NCI-H1105 (cell line): ENCODE measurements at places on chromosomes 11 and 22.

DNA sequence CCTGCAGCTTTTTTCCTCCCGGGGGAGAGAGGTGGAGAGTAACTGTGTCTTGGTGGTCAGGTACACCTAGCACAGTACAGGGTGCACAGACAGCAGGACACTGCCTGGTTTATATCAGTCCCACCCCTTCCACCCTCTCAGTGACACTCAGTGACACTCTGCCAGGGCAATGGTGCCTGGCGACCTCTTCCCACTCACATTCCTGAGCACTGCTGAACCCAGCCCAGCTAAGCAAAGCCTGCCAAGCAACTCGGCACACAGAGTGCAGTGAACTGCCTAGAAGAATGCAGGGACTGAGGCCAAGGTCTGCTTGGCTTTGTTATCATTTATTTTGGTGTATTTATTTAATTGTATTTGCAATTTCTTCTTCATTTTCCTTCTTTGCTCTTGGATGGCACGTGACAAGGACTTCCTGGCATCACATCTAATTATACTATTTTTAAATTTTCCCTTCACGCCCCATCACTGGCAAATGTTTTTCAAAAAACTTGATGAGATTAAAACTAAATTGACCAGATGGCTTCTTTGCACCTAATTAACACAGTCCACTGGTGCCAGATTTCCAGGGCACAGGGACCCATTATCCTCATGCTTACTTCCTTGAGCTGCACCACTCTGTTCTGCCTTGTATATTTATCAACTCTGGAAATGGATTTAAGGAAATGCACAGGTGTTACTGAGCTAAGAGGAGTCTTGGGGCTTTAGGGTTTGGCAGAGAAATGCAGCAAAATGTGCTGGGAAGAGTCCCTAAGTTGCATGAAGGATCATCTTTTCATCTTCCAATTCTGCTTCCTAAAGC, 205.6 kb downstream of the ADAMTS15 start:
- no peak for DNase-seq

DNA sequence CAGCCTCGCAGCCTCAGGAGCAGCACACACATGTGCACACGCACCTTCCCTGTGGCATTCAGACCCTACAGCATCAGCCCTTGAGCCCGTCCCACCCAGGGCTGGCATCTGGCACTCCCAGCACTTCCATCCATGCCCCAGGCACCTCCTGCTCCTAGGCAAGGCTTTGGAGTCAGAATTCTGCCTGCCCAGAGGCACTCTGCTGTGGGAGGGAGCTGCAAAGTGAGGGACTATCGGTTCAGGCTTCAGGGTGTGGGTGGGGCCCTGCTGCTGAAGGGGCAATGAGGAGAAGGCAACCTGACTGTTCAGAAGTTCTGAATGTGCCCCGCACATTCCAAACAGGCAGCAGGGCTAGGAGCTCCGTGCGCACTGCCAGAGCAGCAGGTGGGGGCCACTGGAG, 39.7 kb downstream of the NECTIN1 start:
- DNase-seq, result no peak

DNA sequence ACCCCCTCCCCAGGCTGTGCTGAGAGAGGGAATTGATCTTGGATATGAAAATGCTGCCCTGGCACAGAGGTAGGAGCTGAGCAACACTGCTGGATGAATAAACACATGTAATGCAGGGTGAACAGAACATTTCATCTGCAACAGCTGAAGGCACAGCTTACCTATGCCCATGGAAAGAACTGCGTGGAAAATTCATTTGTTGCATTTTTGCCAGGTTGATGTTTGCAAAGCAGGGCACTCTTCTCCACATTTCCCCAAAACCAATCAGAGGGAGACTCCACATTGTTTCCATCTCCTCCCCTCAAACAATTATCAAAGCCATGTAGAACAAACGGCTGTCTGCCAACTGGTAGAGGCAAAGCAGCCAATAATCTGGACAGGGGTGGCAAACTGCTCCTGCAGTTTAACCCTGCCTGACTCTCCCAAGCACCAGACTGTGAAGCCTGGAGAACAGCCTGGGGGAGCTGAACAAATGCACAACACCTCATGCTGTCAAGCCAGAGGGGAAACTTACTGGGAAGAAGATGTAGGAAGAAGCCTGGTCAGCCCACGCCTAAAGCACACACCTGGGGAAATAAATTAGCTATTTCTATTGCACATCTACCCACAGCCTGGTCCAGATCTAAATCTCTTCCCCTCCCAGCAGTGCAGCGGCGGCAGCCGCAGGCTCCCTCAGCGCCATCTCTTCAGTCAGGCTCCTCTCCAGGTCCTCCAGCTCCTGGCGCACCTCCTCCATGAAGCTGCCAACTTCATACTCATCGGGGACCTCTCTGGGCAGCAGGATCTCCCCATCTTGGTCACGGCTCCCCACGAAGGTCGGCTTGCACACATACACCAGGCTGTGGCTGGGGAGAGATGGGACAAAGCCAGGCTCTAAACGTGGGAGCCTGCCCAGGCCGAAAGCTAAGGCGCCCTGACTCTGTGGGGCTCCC, 44.3 kb downstream of the DKK3 start:
- no peak for DNase-seq

- DNase-seq, result no peak
These were observed 12.2 kb downstream of the SFI1 start for GRCh38 chr22:31508536-31508935.

- no peak for DNase-seq
These were observed 14.0 kb upstream of the PAX6 start for GRCh38 chr11:31824879-31825837.

DNA sequence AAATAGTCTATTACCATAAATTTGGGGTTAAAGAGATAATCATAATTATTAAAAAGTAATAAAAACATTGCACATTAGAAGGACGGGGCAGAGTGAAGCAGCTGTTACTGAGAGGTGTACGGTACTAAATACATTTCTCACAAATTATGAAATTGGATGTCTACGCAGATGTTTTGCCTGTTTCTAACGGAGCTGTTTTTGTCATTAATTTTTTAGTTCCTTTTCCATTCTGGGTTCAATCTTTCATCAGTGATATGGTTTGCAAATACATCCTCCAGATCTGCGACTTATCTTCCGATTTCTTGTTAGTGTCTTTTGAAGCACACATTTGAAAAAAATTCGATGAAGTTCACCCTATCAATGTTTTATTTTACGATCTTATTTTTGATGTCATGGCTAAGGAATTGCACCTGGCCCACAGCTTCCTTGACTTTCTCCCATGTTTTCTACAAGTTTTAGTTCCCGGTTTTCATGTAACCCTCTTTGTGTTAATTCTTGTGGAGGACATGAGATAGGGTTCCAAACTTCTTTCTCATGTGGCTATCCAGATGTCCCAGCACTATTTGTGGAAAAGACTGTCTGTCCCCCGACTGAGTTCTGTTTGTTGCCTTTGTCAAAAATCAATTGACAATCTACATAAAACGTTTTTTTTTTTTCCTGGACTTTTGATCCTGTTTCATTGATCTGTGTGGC, 21.3 kb upstream of the KRTAP5-6 start:
- DNase-seq, result no peak

DNA sequence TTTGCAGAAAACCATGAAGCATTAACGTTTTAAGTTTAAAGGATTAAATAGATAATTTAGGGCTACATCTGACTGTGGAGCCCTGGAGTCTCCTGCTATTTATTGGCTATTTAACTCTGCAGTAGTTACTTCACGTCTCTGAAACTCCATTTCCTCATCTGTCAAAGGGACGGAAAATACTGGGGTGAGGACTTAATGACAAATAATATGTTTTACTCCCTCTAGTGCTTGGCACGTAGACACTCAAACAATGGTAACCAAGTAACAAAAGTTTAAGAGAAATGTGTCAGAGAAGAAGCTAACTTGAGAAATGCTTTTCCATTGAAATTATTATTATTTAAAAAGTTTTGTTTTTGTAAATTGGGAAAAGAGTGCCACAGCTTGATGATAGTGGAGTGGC, 130.7 kb upstream of the RCN1 start:
- no peak for DNase-seq

DNA sequence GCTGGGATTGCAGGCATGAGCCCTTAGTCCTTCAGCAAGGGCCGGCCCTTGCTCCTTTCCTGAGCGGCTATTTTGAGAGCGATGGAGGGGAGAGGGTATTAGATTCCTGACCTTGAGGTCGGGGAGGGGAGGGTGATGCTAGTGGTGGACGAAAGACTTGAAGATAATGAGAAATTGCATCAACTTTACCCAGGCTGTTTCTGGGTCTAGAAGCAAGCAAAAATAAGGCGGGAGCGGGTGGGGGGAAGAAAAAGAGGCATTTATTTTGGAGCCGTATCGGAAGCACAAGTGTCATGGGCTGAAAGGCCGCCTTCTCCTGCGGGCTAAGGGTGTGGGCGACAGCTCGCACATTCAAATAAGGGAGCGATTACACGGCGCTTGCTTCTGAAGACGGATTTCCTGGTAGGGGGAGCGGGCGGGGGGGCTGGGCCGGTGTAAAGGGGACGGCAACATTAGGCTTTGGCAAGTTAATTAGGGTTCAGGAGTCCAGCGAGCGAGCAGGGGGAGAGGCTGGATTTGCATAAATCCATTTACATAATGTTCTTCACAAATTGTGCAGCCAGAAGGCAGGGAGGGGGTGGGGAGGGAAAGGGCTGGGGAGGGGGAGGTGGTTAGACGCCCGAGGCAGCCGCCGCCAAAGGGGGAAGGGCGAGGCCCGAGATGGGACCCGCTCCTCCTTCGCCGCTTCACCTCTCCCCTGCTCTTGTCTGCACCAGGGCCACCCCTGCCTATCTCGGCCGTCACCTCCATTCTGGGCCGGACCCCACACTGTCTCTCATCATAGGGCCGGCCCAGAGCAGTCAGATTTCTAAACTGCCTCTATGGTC, 245.9 kb downstream of the MIAT start:
- no peak for DNase-seq

DNA sequence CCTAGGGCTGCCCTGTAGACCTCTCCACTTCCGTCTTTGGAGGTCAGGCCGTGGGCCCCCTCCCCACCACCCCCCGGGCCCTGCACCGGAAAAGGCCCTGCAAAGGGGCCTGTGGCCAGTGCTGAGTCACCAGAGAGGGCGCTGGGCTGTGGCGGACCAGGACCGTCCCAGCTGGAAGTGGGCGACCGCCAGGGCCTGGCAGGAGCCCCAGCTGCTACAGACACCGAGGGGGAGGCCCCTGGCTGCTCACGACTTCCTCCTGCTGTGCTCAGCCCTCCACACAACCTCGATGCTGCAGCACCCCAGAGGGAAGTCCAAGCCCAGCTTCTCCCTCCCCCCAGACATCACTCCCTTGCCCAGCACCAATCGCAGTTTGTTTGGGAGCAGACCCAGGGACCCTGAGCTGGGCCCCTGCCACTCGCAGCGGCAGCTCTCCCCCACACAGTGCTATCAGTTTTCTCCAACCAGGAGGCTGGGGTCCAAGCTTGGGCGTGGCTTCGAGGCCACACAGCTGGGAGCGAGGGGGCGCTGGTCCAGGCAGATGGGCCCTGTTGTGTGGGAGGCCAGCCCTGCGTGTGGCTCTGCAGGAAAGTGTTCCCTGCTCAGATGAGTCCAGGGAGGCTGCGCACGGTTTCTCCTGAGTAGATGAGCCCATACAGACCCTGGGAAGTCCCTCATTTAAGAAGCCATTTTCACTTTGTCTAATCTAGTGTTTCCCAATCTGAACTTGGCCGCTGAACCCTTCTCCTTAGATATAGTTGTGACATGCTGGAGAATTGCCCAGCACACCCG, 5.6 kb upstream of the SH3BP1 start:
- DNase-seq, result no peak

DNA sequence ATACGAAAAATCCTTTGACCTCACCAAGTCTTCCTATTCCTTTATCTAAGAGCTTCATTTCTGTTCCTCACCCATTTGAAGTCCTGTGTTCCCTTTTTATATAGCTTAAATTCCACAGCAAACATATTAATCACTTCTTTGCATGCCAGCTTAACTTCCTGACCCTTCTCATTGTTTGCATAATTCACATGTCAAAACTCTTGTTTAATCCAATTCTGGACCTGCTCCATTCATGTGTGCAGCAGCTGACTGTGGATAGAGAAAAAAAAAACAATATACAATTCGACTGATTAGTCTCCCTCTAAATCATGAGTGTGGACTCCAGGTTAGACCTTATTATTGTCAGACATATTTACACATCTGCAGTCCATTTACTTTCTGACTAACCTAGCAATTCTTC, 991.2 kb upstream of the TENM4 start:
- DNase-seq, result no peak

DNA sequence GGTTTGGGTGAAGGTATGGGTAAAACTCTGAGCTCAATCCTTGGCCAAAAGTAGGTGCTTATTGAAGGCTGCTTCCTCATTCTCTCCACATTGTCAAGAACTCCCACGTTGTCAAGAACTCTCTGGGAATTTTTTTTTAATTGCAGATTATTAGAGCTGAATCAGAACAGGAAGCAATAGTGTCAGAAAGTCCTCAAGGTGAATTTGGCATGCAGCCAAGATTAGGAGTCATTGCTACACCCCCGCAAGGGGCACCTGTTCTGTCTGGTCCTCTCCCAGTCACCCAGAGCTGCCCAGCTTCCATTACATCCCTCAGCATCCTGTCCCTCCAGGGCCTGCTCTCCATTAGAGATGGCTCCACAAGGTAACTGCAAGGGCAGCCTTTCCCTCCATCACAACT, 996.5 kb downstream of the OPCML start:
- peak; percentile 52 for DNase-seq

GRCh38 chr11:30741039-30741550, 154.9 kb upstream of the MPPED2 start:
- DNase-seq, result no peak

DNA sequence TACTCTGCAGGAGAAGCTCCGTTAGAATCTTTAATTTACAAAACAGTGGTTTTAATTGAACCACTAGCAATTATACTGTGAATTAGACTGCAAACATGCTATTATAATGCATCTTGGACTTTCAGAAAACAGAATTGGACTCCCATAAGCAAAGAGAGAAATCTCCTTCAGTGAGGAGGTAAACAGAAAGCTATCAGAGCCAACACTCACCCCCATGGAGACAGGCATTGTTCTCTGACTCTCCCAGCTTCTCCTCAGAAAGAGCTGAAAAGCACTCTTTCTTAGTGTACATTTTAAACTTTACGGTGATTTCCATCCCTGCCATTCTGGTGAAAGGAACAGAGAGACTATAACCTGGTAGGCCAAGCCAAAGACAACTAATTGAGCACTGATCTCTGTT, 176.9 kb downstream of the GRIA4 start:
- DNase-seq, result no peak

DNA sequence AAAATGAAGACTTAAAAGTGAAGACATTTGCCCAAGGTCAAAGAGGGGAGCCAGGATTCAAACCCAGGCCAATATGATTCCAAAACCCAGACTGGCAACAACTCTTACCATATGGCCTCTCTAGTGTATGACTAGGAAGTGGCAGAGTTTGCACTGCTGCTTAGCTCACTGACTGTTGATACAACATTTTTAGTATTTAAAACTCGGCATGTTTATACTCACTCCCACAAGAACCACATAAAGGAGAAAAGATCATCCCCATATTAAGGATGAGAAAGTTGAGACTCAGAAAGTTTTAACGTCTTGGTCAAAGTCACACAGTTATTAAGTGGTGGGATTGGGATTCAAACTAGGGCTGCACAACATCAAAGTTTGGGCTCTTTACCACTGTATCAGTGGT, 81.7 kb downstream of the CCDC34 start:
- DNase-seq, result no peak

GRCh38 chr11:33761471-33761870, 12.8 kb downstream of the FBXO3 start:
- DNase-seq, result no peak

- no peak for DNase-seq
These were observed 2.1 kb downstream of the TP53AIP1 start for GRCh38 chr11:128940603-128941002.
